ENCODE measurements at places on chromosomes 4 and X.

DNA sequence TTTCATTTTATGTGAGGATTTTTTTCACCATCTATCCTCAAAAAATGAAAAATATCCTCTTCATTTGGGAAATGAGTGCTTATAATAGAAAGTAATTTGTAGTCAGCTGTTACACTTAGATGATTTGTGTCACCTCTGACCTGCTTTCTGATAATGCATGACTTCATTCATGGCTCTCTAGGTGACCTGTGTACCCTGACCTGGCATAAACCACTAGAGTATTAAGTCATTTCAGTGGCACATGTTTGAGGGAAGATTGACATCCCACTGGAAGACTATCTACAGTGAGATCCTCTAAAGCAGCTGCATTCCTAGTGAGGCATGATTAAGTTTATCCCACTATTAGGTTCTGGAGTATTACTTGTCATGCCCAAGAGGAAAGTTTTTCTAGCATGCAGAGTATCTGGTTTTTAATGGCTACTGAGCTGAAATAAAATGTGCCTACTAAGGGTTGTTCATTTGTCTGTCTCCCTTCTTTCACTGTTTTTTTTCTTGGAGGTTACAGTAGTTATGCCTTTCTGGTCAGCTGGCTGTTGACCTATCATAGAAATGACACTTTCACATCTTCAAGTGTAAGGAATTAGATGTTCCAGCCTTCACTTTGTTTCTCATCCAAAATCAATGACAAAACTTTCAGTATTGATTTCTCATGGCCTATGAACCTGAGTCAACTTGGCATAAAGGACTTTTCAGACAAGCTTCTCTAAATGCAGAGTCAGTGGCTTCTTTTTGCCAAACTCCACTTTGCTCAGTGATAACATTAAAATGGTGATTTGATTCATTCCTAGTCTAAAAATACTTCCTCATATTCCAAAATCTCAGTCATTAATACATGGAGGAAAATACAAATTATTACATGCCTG, 33.1 kb downstream of the TET2 start:
- no peak for DNase-seq

DNA sequence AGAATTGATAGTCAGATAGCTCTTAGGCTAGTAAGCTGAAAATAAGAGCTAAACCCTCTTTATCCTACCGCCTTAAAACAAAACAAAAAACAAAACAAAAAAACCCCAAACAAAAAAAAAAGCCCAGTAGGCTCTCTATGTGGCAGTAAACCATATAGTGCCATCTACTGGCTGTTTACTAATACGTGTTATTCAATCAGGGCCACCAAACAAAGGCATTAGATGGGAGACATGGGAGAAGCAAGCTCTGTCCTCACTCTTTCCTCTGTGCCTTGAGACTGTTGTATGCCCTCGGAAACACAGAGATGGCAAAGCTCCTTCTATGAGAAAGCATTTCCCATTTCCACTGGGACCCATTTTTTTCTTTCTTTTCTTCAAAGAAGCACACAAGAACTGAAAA, 148.8 kb upstream of the MID1 start:
- DNase-seq = peak; percentile 34

- DNase-seq = no peak
These were observed 38.7 kb upstream of the GRID2 start for GRCh38 chr4:92265021-92265420.

- peak; percentile 3 for DNase-seq
These were observed 941.2 kb upstream of the TENM3 start for GRCh38 chr4:181301735-181302710.

- DNase-seq = no peak
These were observed 99.8 kb downstream of the PJA1 start for GRCh38 chrX:69065451-69065850.

DNA sequence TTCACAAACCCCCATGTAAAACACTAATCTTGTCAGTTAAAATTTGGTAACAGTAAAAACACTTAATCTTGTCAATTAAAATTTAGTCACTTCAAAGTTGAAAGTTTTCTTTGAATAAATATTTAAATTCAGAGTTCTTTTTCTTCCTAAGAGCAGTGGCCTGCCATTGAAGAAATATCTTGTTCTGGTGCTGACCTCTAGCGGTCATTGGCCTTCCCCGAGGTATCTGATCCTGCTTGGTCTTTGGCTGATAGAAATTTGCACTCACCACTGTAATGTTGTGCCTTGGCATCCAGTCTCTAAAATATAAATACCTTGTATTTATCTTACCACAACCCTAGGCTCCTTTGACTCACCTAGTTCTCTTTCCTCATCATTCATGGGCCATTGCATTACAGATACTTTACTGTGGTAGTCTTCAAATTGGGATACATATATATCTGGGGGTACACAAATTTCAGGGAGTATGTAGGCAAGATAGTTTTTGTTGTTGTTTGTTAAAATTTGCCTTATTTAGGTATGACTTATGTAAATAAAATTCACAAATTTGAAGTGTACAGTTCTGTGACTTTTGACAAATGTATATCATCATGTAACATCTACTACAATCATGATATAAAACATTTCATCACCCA, 6.7 kb upstream of the ART3 start:
- DNase-seq = peak; percentile 88

DNA sequence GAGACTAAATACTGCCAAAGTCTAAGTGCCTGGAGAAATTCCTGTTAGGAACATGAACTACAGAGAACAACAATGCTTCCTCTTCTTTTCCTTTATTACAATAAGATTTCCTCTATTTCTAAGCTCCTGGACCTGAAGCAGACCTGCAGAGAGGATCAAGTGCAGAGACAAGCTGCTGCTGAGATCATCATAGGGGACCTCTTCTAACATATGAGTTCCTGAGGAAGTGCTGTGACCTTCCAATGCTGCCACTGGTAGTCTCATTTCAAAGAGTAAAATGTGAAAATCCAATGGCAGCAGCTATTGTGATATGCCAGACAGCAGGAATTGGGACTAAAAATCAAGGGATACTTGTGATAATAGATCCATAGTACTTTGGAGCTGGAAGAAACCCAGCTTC, 28.0 kb downstream of the CCNG2 start:
- DNase-seq = no peak

DNA sequence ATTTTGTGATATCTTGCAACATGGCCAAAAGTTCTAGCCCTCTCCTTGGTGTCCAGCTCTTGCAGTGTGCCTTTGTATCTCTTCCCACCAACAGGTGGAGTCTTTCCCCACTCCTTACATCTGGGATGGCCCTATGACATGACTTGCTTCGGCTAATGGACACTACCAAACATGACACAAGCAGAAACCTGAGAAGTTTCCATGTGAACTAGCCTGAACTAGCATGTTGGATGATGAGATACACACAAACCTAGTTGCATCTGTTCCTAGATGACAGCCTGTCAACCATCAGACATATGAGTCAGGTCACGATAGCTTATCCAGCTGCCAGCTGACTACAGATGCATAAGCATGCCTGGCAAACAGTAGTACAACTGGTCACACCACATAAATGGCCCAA, 207.5 kb upstream of the FTHL17 start:
- DNase-seq = no peak

GRCh38 chr4:41058426-41058825, 155.9 kb downstream of the APBB2 start:
- no peak for DNase-seq

DNA sequence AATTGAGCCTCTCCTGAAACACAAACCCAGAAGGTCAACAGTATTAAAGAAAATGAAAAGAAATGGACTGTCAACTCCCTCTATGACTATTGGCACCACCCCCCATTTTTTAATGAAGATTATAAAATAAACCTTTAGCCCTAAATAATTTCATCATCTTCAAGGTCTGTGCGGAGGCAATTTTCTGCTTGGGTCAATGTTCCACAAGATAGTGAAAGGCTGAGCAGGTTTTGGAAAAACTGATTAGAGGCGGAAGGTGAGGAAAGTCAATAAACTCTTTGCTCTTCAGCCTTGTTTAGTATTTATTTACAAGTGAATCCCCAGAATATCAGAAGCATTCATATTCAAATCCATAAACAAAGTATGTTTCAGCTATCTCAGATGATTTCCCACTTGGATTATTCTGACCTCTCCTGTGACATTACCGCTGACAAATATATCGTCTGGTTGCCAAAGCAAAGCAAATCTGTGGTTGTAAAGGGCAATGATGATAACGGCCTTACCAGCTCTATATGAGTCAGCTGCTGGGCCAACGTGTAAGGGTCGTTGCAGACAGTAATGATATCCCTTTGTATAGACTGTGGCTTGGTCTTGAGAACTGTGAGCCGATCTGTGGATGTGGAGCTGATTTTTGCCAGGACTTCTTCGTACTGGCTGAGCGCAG, 24.0 kb downstream of the RASGEF1B start:
- no peak for DNase-seq

DNA sequence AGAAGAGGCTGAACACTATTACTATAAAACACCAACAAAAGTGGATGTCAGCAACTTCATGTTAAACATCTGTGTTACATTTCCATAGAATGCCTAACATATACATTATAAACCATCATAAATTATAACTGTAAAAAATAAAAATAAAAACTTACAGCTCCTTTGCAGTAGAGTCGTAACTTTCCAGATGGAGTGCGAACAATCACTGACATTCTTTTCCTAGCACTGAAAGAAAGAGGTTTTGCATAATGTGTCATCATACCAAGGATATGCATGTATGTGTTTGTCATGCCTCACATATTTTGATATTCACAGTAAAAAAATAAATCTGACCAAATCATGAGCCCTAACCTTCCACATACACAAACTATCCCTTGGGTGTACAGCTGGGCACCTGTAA, 113.1 kb downstream of the ATP8A1 start:
- no peak for DNase-seq

DNA sequence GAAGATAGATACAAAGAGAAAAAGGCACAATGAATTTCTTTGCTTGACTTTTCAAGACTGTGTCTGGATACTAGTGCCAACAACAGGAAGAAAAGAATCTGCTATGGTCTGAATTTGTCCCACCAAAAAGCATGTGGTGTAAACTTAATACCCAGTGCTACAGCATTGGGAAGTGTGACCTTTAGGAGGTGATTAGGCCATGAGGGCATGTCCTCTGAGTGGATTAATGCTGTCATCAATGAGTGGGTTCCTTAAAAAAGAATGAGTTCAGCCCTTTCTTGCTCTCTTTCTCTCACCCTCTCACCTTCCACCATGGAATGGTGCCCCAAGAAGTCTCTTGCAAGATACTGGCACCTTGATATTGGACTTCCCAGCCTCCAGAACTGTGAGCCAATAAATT, 155.7 kb upstream of the GPRIN3 start:
- DNase-seq = no peak

DNA sequence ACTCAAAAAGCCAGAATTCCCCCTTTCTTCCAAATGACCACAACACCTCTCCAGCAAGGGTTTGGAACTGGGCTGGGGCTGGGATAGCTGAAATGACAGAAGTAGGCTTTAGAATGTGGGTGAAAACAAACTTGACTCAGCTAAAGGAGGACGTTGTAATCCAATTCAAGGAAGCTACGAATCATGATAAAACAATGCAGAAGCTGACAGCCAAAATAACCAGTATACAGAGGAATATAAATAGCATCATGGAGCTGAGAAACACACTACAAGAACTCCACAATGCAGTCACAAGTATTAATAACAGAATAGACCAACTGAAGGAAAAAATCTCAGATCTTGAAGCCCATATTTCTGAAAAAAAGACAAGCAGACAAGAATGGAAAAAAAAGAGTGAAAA, 95.8 kb upstream of the TET2 start:
- no peak for DNase-seq

GRCh38 chr4:14917298-14917633, 85.0 kb upstream of the CPEB2 start:
- peak; percentile 41 for DNase-seq

DNA sequence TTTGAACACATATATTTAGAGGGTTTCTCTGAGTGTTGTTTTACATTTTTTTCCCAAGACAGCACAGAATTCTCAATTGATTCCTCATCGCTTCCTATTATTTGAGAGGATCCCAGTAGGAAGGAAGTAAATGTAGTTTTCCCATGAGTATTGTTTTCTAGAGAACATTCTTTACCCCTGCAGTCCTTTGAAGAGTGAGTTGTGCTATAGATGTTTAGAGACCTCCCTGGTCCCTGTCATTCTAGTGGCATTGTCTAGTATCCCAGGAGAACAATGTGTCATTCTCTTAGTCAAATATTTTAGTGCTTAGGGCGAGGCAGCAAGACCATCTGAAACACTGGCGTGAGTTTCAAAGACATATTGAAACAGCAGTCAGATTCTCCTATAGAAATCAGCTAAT, 32.5 kb downstream of the SORBS2 start:
- no peak for DNase-seq

- peak; percentile 32 for DNase-seq
These were observed 38.5 kb upstream of the POU3F4 start for GRCh38 chrX:83469551-83469950.

- DNase-seq = no peak
These were observed 226.8 kb downstream of the STIM2 start for GRCh38 chr4:27087306-27088045.

- no peak for DNase-seq
These were observed 1.2 kb downstream of the GJB1 start for GRCh38 chrX:71224098-71224708.

GRCh38 chr4:161629694-161630441, 533.9 kb downstream of the FSTL5 start:
- DNase-seq = no peak

- no peak for DNase-seq
These were observed 30.3 kb downstream of the CCKAR start for GRCh38 chr4:26459756-26460530.

- no peak for DNase-seq
These were observed 33.8 kb downstream of the LONRF3 start for GRCh38 chrX:119008110-119008744.

DNA sequence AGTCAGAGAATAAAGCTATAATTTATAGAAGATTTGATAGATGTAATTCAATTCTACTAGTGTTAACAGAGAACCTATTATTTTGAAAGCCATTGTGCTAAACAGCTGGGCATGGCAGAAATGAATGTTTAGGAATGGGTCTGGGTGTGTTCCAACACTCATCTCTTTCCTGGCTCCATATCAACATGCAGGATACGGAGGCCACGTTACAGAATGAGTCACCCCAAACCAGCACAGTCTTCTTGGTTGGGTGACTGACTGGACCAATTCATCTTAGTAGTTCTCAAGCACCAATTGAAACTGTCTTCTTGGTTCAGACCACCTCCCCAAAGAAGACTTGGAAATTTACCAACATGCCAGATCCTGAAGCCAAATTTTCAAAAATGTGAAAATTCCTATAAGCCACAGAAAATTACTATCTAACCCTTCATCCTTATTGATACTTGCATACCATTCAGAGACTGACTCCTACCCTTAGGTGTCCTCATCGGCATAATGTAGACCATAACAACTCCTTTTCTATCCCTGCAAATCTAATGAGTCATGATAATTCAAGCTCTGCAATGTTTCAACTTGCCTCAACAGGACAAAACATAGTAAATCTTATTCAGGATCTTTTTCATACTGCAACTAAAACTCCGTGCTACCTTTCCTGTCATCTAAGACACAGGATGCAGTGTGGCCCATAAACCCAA, 52.0 kb upstream of the ATOH1 start:
- no peak for DNase-seq

DNA sequence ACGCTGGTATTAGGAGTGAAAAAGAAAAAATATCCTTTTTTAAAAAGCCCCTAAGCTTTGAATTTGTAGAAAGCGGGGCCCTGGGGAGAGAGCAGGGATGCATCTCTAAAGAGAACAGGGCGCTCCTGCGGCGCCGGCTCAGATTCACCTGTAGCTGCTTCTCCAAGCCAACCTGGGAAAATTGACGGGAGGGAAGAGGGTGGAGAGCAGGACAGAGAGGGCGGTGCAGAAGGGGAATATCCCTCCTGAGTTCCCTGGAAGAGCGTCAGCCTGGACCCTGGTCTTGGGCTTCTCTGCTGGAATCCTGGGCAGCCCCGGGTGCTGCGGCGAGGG, 776 bp upstream of the SOWAHD start:
- no peak for DNase-seq

GRCh38 chr4:476501-476900, 22.5 kb downstream of the ZNF721 start:
- DNase-seq = no peak

All from pons (tissue), 1 donor.